ENCODE measurements at places on chromosomes 6 and 20.

DNA sequence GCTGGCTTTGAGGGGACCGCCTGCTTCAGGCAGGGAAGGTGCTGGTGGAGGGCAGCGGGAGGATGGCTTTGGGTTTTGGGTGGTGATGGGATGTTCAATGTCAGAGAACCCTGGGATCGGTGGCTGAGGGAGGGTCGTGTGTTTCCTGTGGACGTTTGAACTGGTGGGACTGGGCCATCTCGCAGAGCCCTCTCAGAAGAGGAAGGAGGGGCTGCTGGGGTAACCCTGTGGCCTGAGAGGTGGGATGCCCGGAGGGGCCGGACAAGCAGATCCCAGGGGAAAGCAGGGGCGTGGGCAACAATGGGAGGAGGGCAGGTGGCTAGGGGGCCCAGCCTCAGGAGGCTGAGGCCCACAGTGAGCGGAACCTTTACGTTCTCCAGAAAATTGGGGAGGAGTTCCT, 34.9 kb downstream of the PYGB start:
- DNase-seq: no peak

DNA sequence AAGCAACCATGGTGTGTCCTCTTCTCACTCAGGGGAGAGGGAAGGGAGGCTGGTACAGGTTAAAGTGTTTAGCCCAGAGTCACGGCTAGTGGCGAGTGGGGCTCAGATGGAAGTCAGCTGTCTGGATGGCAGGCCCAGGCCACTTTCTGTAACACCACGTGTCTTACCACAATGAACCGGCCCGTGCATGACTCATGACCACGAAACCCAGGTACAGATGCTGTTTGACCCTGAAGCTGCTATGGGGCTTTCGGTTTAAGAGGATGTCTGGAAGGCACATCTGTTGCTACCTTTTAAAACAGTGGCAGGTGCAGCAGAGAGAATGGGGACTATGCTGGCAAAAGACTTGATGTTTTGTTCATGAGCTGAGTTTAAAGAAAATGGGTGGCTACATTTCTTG, 36.5 kb upstream of the MPC1 start:
- DNase-seq: peak; percentile 72

GRCh38 chr6:158638324-158638854, 6.2 kb downstream of the DYNLT1 start:
- DNase-seq: peak; percentile 22

- peak; percentile 11 for DNase-seq
Observed at GRCh38 chr6:170116636-170117035, 174.2 kb downstream of the DLL1 start.

DNA sequence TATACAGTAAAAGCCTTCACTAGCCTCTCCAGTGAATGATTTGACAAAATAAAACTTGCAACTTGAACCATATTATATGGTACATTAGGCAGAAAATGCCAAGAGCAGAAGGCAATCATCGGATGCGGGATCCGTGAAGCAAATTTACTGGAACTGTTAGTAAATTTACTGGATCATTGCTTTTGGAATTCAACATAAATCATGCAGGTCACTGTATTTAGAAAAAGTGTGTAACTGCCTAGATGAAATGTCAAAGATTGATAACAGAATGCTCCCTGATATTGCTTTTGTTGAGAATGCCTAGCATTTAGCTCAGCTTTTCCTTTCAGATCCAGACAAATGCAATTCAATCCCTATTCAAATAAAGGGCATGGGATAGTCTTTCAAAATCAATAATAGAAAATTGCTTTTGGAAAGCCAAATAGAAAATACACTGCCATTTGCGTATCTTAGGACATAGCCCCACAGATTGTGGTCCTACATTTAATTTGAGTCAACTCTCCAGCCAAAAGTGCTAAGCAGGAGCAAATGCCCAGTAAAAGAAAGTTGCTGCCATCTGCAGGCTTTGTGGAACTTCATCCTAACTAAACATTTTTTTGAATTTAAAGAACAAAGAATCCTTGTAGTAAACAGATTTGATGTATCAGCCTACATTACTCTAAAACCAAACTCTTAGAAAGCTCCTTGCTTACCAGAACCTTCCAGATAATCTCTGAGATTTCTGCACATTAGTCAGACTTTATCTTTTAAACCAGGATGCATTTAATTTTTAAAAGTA, 109.5 kb upstream of the HSF2 start:
- DNase-seq: no peak

DNA sequence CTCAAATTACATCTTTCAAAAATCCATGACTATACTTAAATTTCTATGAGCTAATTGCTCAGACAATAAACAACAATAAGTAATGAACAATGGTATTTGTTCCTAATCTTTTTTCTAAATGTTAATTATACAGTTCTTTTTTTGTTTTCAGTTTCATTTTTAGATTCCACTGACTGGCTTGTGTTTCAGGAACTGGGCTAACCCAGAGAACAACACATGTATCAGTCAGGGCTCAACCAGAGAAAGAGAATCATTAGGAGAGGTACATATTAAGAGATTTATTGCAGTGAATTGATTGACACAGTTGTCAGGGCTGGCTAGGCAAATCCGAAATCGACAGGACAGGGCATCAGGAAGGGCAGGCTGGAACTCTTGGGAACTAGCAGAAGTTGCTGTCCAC, 182.8 kb downstream of the GRM1 start:
- no peak for DNase-seq

DNA sequence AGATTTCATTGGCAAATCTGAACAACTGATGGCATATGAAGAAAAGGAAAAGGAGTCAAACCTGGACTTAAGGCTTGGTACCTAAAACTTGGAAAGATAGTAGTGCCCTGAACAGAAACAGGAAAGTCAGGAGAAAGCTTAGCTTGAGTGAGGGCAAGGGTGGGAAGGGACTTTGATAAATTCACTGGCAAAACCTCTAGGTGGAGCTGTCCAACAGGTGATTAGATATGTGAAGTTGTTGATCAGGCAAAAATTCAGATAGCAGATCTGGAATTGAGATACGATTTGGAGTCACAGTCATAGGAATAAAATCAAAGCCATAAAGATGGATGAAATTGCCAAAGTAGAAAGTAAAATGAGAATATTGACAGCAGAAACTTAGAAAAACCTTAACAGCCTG, 16.1 kb upstream of the ZNF292 start:
- no peak for DNase-seq

GRCh38 chr6:36676141-36677058, 2.1 kb upstream of the CDKN1A start:
- no peak for DNase-seq

DNA sequence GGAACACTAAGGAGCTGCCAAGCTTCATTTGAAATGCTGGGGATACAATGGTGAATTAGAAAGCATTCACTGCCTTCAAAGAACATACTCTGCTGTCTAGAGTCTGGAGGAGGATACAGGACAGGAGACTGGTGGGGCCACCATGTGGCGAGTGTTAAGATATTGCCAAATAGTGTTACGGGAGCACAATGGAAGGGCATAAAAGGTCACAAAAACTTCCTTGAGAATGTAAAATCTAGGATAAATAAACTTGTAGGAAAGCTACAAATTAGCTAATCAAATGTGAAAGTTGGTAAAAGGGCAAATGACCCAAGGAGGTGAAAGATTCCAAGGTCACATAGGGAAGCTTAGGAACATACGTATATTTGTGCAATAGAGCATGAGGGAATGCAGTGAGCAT, 271.7 kb downstream of the RFPL4B start:
- no peak for DNase-seq

DNA sequence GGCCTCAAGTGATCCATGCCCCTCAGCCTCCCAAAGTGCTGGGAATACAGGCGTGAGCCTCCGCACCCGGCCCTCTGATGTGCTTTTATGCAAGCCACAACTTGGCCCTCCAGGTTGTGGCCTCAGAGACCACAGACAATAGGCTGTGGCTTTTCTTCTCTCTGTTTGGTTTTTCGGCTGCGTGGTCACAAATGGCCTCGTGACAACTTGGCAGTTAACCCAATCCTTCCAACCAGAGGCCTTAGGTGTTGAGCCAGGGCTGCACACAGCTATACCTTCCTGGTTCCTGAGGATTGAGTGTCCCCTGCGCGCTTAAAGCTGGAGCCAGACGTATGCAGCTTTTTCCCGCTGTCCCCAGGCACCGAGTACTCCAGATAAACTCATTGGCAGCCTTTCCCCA, 6.3 kb upstream of the TGM3 start:
- no peak for DNase-seq

GRCh38 chr6:144277174-144277573, 8.0 kb upstream of the UTRN start:
- no peak for DNase-seq

GRCh38 chr6:145885431-145885830, 70.8 kb upstream of the FBXO30 start:
- DNase-seq: no peak

DNA sequence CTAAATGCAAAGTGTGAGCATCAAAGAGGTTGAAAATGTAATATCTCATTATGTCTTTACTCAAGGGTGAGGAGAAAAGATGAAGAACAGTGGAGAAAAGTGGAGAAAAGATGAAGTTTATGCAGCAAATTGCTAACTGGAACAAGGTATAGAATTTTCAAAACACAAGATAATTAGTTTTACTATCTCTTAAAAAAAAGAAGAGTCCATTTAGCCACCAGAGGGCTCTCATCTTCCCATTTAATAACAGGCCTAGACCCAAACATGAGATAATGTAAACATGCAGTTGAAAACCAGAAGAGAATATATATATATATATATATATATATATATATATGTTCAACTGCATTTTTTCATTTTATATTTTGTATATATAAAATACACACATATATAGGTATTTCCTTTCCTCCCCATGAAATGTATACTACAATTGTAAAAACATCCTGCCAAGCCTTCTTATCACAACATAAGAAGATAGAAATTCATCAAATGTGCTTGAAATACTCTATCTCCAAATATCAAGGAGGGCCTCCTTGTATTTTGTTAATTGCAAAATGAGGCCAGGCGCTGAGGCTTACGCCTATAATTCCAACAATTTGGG, 78.4 kb downstream of the ADTRP start:
- no peak for DNase-seq

DNA sequence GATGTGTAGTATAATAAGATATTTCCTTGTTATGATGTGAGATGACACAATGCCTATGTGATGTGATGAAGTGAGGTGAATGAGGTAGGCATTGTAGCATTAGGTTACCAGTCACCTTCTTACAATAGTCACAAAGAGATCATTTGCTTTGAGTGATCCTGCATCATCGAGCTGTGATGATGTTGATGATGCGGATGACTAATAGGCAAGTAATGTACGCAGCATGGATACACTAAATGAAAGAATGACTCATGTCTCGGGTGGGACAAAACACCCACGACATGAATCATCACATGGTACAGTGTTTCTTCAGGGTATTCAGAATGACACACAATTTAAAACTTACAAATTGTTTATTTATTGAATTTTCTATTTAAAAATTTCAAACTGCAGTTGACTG, 806.3 kb upstream of the GJE1 start:
- no peak for DNase-seq

- no peak for DNase-seq
Observed at GRCh38 chr6:137821491-137821890, 45.6 kb upstream of the TNFAIP3 start.

DNA sequence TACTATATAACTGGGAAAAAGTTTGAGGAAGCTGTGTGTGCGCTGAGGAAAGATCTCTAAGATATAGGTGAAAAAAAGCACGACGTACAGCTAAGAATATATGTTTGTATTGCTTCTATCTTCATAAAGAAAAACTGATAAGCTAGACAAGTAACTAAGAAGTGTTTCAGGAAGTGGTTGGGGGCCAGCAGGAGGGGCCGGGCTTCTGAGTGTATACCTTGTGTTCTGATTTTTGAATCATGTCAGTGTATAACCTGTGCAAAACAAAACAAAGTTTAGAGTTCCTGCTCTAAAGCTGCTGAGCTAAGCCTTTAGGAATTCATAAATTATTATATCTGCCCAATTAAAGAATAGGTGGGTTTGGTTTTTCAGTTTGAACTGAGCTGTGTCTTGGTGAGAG, 7.9 kb upstream of the OSER1 start:
- DNase-seq: peak; percentile 43

- no peak for DNase-seq
Observed at GRCh38 chr20:21507400-21508229, 6.2 kb downstream of the NKX2-2 start.

DNA sequence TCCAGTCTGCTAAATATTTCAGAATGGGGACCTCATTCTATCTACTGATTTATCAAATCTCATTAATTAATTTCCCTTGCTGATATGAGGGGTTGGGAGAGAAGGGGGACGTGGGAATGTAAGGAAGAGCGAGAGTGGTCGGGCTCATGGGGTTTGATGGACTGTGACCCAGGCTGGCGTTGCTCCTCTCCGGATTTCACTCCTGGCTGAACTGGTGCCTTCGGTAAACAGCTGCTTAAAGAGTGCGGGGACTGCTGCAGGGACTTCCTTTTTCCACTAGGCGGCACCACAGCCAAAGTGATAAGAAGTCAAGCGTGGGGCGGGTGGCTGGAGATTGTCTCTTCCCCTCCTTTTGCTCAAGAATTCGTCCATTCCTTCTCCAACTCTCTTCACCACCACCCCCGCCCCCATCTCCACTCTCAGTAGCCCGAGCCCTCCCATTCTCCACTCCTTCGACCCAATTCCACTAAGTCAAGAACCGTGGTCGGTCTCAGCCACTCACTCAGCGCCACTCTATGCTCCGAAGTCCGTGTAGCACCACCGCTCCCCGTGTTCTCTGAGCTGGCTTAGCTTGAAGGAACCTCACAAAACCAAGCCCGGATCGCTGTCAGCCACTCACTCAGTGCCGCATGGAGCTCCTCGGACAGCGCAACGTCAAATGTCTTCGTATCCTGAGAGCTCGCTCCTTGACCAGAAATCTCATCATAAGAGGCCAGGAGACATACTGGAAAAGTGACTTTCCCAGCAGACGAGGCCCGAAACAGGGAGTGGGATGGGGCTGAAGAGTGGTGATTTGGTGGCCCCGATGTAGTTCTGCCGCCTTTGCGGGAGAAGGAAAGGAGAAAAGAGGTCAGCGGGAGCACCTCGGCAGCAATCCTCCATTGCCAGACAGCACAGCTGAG, 9.7 kb downstream of the TRIM31 start:
- DNase-seq: peak; percentile 86

DNA sequence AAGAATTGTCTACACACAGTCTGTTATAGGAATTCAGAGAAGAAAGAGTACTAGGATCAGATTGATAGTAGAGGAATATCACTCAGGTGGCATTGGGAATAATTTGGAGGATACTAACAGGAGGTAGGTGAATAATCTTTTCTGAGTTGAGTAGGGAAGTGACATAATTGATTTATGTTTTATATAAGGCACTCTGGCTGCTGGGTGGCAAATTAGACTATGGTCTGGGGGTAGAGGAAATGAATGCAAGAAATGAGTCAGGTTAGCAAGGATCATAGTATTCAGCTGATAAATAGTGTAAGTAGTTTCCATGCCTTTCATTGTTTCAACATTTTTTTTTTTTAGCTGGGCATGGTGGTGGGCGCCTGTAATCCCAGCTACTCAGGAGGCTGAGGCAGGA, 113.3 kb downstream of the CDKAL1 start:
- no peak for DNase-seq

DNA sequence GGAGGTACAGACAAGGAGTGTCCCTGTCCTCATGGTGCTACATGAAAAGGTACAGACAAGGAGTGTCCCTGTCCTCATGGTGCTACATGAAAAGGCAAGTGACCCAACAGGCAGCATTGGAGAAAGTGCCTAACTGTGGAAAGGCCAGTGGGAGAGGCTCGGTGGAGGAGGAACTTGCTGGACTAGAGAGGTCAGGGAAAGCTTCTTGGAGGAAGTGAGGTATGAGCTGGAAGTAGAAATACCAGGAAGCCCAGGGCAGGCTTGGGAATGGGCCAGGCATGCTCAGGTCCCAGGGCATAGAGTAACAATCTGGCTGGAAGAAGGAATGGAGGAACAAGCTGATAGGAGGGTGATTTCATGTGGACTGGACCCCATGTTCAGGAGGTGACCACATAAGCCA, 59.8 kb upstream of the FNDC1 start:
- DNase-seq: no peak

Data from activated T-cell treated with anti-CD3 and anti-CD28 coated beads, Interleukin-2, amount 50 U/mL, for 24 hours (primary cell).